Sigmoid colon (tissue), 7 donors: ENCODE measurements at places on chromosomes 6 and 20. TPM values are rescaled to one million over a fixed set of nuclear protein-coding genes. Genes with fewer than 3 reads are reported as not detected.
A peak's percentile ranks its signal among the peaks of the same experiment; 100 is the strongest.

Gene TRIM31
- 2.2 TPM for total RNA-seq

GRCh38 chr6:156559162-156559690 is 218.0 kb upstream of the ARID1B start:
- H3K27me3 ChIP-seq: no peaks in the 10 kb centered on the region
- no peaks in the 10 kb centered on the region for H3K36me3 ChIP-seq
- no peak overlapping the region for H3K27ac ChIP-seq
- DNase-seq: no peak

DNA sequence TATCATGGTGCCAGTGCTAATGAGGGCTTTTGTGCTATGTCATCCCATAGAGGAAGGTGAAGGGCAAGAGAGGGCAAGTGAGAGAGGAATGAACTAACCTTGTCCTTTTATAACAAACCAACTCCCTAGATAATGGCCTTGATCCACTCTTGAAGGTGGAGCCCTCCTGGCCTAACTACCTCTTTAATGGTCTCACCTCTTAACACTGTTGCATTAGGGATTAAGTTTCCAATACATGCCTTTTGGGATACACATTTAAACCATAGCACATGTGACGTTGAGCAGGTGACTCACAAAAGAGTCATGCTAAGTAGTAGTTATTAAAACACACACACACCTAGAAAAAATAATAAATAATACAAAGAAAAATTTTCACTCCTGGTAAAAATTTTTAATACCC is 36.9 kb downstream of the CCN2 start:
- H3K27ac ChIP-seq: no peak overlapping the region
- H3K4me3 ChIP-seq: no peak overlapping the region
- no peaks in the 10 kb centered on the region for H3K36me3 ChIP-seq
- no peaks in the 10 kb centered on the region for H3K27me3 ChIP-seq
- no peak for DNase-seq
- H3K4me1 ChIP-seq: no peaks in the 10 kb centered on the region

DNA sequence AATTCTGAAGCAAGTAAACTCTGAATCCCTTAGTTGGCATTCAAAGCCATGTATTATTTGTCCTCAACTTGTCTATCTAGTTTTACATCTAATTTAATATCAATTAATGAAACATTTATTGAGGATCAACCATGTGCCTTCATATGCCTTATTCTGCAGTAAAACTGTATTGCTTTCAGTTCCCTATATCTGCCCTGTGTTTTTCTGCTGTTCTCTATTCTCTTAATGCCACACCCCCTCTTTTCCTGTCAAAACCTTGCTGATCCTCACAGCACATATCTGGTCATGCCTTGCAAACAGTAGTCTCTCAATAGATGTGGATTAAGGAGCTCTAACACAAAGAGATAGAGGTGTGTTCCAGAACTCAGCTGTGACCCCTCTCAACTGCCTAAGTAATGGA is 2.0 kb downstream of the FIG4 start:
- H3K4me1 ChIP-seq: peaks cover 10% of the 10 kb centered on the region
- no peaks in the 10 kb centered on the region for H3K27me3 ChIP-seq
- H3K27ac ChIP-seq: no peak overlapping the region

GRCh38 chr20:12049125-12049524 is 131.4 kb downstream of the BTBD3 start:
- H3K4me3 ChIP-seq: no peak overlapping the region
- no peaks in the 10 kb centered on the region for H3K27me3 ChIP-seq
- H3K27ac ChIP-seq: no peak overlapping the region
- no peak for DNase-seq
- H3K36me3 ChIP-seq: no peaks in the 10 kb centered on the region
- no peaks in the 10 kb centered on the region for H3K4me1 ChIP-seq

DNA sequence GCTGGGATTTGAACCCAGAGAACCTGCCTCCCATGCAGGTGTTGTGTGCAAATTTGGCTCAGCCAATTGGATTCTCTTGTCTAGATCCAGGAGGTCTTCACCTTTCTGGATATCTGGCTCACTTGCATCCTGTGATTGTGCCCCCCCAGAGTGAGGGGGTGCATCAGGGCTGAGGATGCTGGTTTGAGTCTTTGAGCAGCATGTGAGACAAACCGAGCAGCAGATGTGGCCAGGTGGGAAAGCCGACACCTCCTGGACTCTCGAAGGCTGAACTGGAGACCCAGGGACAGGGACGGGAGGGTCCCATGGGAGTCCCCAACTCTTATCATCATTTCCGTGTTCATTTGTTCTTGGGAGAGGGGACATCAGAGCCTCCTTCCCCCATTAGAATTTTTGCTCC is 30.6 kb upstream of the SULF2 start:
- H3K4me1 ChIP-seq: no peaks in the 10 kb centered on the region
- no peak overlapping the region for H3K27ac ChIP-seq
- no peaks in the 10 kb centered on the region for H3K27me3 ChIP-seq
- no peak overlapping the region for H3K4me3 ChIP-seq
- H3K36me3 ChIP-seq: no peaks in the 10 kb centered on the region

DNA sequence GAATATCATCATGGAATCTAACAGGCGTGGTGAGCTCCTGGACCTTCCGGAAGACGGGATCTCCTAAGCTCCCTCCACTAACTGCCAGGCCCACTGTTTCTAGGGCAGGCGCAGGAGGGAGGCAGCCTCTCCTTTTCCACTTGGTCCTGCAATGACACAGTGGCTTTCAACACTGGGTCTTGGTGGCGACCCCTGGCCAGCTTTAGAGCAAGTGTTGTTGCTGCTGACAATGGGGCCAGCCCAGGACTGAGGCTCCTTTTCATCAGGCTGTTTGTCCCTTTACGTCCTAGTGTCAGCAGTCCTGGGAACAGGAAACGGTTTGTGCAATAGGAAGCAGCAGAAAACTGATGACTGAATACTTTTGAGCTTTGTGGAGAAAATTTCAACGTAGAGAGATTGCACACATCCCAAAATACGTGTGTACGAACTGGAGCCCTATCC is 9.7 kb upstream of the QKI start:
- H3K27ac ChIP-seq: peak overlapping the region; percentile 84
- no peaks in the 10 kb centered on the region for H3K27me3 ChIP-seq
- H3K4me1 ChIP-seq: no peaks in the 10 kb centered on the region
